ENCODE measurements at places on chromosomes 5 and 9. TPM values are rescaled to one million over a fixed set of nuclear protein-coding genes. Genes with fewer than 3 reads are reported as not detected.

- no peak for DNase-seq
Measured at GRCh38 chr5:155839251-155840037, 487.5 kb upstream of the SGCD start.

GRCh38 chr5:172544371-172545095 is 90.2 kb upstream of the SH3PXD2B start:
- DNase-seq: no peak

Gene SPINK6
- total RNA-seq: not detected

DNA sequence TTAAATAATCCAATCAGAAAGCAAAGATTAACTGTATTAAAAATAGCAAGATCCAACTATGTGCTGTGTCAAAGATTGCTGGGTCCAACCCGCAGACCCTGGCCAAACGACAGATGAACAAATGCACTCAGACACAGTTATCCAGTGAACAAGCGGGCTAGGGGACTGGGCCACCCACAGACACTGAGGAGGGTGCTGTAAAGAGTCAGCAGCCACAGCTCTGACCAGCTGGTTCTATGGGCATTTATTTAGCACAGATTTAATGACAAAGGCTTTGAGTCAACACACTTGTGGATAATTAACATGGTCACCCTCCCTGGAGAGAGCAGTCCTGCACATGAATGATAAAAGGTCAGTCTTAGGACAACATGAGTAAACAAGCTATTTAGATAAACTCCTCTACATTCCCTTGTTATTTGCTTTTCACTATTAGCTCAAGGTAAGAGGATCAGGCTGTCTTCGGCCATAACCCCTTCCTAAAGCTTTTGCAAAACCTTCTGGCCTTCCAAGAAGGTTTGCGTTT is 424.9 kb downstream of the HINT1 start:
- DNase-seq: no peak

Gene THBS4
- 99.0 TPM for total RNA-seq

Gene COX7C
- total RNA-seq: 350 TPM

DNA sequence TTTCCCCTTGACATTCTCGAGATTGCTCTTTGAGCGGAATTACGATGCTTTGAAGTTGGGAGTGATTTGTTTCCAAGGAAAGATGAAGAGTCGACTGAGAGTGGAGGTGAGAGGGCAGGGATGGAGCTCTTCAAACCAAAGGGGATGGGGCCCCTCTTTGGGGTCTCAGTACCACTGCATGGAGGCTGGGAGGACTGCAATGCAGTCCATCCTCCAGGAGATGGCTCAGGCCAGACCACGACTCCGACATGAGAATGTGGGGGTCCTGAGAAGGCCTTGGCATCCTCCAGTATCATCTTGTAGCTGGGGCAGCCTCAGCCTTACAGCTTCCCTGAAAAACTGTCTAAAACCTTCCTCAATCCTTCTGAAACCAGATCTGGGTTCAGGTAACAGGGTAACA is 51.1 kb upstream of the CDKN2AIPNL start:
- no peak for DNase-seq

DNA sequence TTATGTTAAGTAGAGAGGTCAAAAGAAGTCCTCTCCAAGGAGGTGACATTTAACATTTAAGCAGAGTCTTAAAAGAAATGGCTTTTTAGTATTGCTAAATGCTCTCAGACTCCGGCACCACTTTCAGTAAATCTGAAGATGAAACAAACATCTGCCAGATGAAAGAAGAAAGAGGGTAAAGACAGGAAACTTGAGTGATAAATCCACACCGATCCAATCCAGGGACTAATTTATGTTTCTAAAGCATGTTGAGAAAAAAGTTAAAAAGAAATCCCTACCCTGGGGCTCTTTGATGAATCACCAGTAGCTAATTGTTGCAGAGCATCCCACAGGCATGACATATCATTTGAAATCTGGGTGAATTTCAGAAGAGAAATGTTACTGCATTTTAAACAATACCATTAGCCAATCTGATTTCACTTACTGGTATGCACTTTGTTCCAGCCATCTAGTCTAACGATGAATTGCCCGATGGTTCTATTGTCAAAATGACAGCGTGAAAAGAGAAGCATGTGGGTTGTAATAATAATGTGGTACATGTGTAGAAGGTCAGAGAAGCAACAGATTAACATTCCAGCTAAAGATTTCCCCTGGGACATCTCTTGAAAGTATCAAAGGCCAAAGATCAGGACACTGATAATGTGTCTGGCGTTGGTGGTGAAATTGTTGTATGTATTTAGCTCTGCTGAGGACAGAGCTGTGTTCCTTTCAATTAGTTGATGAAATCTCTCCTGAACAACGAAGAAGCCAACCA is 485.7 kb downstream of the CSNK1G3 start:
- no peak for DNase-seq

Gene JADE2
- 58.8 TPM for total RNA-seq

GRCh38 chr5:172150514-172151425 is 37.3 kb downstream of the STK10 start:
- DNase-seq: no peak

DNA sequence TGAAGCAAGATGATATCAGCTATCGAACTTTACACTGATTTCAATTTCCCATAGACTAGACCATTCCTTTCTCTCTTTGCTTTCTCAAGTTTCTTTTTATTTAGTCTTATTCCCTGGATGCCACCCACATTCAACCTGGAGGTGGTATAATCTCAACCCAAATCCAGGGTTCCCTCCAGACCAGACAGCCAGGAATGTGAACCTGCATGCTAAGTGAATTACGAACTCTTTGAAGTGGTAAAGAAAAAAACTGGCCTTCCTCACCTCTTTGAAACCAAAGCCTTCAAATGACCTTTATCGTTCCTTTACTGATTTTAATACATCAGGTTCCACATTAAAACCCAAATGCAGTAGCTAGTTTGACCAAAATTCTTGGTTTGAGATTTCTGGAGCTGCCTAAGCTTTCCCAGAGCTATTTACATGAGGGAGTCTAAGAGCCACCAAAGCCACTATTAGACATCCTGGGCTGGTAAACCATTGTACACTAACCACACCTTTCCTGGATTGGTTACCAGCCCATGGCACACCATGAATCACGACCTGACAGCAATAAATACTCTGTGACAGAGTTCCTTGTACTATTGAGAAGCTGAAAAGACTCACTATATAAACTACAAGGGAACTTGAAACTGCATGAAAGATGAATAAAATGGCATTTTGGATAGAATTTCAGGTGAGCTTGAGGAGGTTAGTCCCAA is 323.7 kb downstream of the ADAMTS6 start:
- no peak for DNase-seq

Gene DDX31
- 29.5 TPM for total RNA-seq

Gene SHC3
- total RNA-seq: 3.9 TPM

DNA sequence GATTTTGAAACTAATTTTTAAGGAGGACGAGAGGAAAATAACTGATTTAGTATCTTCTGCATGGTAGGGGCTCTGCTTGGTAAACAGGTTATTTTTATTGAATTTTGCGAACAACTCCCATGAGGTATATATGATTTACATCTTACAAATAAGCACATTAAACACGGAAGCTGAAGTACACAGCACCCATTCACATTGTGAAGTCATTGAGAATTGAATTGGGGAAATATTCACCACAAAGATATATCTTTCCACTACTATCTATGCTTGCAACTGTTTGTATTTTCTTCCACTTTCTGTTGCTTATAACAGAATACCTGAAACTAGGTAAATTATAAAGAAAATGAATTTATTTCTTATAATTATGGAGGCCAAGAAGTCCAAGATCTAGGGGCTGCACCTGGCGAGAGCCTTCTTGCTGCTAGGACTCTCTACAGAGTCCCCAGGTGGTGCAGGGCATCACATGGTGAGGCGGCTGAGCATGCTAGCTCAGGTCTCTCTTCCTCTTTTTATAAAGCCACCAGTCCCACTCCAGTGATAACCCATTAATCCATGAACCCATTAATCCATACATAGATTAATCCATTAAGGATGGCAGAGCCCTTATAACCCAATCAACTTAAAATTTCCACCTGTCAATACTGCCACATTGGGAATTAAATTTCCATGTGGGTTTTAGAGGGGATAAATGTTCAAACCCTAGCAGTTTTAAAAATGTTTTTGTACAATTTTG is 79.0 kb upstream of the ZNF608 start:
- DNase-seq: no peak

Gene FGFR4
- total RNA-seq: 19.5 TPM

- DNase-seq: no peak
Measured at GRCh38 chr9:109901201-109901600, 121.2 kb downstream of the PALM2AKAP2 start.

GRCh38 chr5:21680196-21680595 is 1172.9 kb downstream of the CDH12 start:
- DNase-seq: no peak

GRCh38 chr9:104896131-104896530 is 31.8 kb downstream of the ABCA1 start:
- DNase-seq: no peak

DNA sequence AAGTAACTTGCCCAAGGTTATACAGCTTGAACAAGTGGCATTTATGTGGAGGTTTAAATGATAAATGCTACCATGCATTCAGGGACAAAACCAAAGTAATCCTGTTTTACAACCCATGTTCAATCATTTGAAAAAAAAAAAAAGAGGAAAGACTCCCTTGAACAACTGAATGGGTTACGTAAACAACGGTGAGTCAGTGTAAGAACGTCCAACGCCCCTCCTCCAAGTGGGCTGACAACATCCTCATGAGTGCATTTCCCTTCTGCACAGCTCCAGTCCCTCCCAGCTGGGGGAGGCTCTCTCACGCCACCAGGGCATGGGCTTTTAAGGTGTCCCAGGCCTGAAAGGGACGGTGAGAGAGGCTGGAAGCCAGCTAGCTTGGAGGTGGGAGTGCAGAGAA is 90.0 kb downstream of the PRRT1B start:
- peak; percentile 82 for DNase-seq

DNA sequence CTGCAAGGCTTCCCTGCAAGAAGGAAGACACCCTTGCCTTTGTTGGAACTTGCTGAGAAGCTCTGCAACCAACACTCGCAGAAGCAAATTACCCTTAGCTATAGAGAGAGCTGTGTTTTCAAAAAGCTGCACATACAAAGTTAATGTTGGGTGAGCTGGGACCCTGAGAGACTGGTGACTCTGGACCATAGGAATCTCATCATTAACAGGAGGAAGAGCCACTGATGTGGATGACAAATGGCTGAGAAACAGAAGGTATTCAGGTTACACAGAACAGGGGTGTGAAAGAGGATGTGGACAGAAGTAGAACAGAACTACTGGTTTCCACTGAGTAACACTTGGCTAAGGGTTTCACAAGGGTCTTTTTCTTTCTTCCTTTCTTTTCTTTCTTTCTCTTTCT is 493.5 kb downstream of the IRX1 start:
- no peak for DNase-seq

Gene BAAT
- total RNA-seq: not detected

- DNase-seq: no peak
Measured at GRCh38 chr5:83871533-83872395, 151.1 kb upstream of the HAPLN1 start.

GRCh38 chr9:13970018-13970417 is 343.9 kb downstream of the NFIB start:
- no peak for DNase-seq

- no peak for DNase-seq
Measured at GRCh38 chr5:11384441-11385250, 519.6 kb downstream of the CTNND2 start.

DNA sequence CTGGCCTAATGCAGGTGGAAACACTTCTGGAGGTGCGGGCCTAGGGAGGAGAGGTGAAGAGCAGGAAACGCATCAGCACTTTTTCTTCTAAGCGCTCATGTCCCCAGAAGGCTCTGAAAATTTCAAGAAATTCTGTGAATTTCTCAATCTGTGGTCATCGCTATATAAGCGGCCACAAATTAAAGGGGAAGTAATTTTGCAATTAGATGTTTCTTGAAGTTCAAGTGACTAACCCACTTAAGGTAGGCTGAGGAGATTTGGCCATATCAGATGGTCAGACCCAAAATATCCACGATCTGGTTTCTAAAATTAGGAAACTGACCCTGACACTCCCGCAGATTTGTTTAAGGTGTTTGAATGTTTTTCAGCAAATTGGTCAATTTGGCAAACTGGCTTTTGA is 16.6 kb upstream of the HMGCR start:
- DNase-seq: no peak

GRCh38 chr5:170289764-170290163 is 7.8 kb downstream of the LCP2 start:
- no peak for DNase-seq

Gene RASEF
- 3.6 TPM for total RNA-seq

DNA sequence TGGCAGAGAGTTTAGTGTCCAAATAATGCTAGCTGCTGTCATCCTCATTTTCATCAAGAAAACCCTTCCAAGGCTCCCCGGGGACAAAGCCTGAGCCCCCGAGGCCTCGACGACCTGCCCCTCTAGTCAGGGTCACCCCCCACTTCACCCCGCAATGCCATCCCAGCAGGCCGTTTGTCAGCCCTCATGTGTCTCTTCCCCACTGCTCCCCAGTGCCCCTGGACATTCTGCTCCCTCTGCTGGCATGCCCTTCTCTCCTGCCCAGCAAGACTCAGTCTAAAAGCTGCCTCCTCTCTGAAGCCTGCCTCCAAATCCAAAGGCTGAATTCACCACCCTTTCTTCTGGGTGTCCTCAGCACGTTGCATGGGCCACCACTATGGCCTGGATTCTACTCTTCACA is 59.3 kb downstream of the PAX5 start:
- no peak for DNase-seq

Gene MCTP1
- 117 TPM for total RNA-seq
